ENCODE measurements at places on chromosomes 4 and X.

GRCh38 chrX:132068405-132068804, 45.3 kb downstream of the STK26 start:
- no peaks in the 10 kb centered on the region for H3K27me3 ChIP-seq
- no peaks in the 10 kb centered on the region for H3K36me3 ChIP-seq
- H3K27ac ChIP-seq, result no peak overlapping the region

DNA sequence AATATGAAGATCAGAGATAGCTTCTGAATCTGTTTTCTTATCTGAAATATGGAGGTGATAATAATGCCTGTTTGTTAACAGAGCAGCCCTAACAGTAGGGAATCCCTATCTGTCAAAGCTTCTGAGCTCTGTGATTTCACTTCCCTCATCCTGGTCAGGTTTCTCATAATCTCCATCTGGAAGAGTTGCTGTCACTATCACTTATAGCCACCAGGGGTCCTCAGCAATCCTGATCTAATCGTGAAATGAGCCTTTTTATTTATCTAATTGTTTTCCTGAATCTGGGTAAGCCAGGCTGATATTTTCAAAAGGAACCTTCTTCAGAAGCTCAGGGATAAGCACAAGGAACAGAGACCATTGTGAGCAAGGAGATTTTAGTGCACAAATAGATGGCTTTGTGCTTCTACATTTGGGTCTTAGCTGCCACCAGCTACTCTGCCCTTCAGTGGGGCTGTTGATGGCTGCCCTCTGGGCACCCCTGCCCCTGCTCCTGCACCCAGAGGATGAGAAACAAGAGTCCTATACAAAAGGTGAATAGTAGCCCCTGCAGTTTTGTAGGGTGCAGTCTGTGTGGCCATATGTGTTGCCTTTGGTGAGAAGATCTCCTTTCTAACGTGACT, 196.4 kb upstream of the RADX start:
- no peak for DNase-seq
- no peak overlapping the region for H3K4me3 ChIP-seq
- H3K27ac ChIP-seq, result no peak overlapping the region

- no peaks in the 10 kb centered on the region for H3K36me3 ChIP-seq
- no peaks in the 10 kb centered on the region for H3K4me1 ChIP-seq
- no peaks in the 10 kb centered on the region for H3K27me3 ChIP-seq
- DNase-seq, result no peak
- no peak overlapping the region for H3K27ac ChIP-seq
- H3K4me3 ChIP-seq, result no peak overlapping the region
Measured at GRCh38 chrX:50168241-50168687, 32.5 kb downstream of the AKAP4 start.

GRCh38 chr4:17173300-17173699, 274.9 kb upstream of the LDB2 start:
- no peak overlapping the region for H3K4me3 ChIP-seq
- no peak for DNase-seq
- no peaks in the 10 kb centered on the region for H3K27me3 ChIP-seq
- no peak overlapping the region for H3K27ac ChIP-seq
- no peaks in the 10 kb centered on the region for H3K36me3 ChIP-seq
- no peaks in the 10 kb centered on the region for H3K4me1 ChIP-seq

DNA sequence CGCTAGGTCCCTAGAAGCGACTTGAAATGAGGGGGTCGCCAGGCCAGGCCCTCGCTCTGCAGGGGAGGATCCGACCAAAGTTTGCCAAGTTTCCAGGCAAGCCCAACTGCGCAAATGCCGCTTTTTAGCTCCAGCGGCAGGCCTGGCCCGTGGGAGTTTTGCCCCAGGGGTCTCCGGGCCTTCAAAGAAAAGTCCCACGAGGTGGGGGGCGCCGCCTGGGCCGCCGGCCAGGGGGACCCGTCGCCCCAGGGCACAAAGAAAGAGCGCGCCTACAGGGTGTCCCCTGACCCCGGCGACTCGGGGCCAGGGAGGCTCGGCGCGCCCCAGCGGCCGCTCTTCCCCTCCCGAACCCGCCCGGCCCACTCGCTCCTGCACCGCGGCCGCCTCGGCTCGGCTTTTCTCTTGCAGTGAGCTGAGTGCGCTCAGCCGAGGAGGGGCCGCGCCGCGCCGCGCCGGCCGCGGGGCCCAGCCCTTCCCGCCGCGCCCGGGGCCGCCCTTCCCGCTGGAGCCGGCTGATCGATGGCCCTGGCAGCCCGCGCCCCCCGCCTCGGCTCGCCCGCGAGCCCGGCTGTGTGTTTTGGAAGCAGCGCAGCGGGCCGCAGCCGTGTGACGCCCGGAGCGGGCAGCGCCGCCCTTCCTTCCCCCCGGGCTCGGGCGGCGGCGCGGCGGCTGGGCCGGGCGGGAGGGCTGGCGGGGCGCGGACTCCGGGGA, 754 bp upstream of the KLF3 start:
- no peaks in the 10 kb centered on the region for H3K36me3 ChIP-seq
- peak overlapping the region; percentile 64 for H3K4me3 ChIP-seq
- no peaks in the 10 kb centered on the region for H3K27me3 ChIP-seq
- peak overlapping the region; percentile 90 for H3K27ac ChIP-seq
- H3K4me1 ChIP-seq, result no peaks in the 10 kb centered on the region

- no peaks in the 10 kb centered on the region for H3K27me3 ChIP-seq
- H3K27ac ChIP-seq, result no peak overlapping the region
- no peaks in the 10 kb centered on the region for H3K36me3 ChIP-seq
- DNase-seq, result no peak
- H3K4me1 ChIP-seq, result no peaks in the 10 kb centered on the region
Measured at GRCh38 chr4:98661371-98662054, 3.1 kb upstream of the TSPAN5 start.

GRCh38 chrX:130623518-130623917, 221.7 kb downstream of the RBMX2 start:
- no peaks in the 10 kb centered on the region for H3K4me1 ChIP-seq
- no peak for DNase-seq
- no peaks in the 10 kb centered on the region for H3K36me3 ChIP-seq
- no peaks in the 10 kb centered on the region for H3K27me3 ChIP-seq
- H3K4me3 ChIP-seq, result no peak overlapping the region

Data from right lobe of liver (tissue), 6 donors.